ENCODE measurements at places on chromosomes 2 and 18.

DNA sequence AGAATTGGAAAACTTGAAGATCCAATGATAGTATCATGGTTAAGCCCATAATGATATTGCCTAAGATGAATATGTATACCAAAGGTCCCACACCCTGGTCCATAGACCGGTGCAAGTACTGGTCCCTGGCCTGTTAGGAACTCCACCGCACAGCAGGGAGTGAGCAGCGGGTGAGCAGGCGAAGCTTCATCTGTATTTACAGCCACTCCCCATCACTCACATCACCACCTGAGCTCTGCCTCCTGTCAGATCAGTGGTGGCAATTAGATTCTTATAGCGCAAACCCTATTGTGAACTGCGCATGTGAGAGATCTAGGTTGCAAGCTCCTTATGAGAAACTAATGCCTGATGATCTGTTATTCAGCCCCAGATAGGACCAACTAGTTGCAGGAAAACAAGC, 402.4 kb downstream of the EPHA4 start:
- no peak for DNase-seq

- no peak for DNase-seq
Measured at GRCh38 chr2:204023088-204023487, 86.5 kb downstream of the ICOS start.

GRCh38 chr18:56175330-56176001, 462.9 kb downstream of the TXNL1 start:
- DNase-seq, result no peak

GRCh38 chr2:69143748-69144360, 130.9 kb downstream of the ANTXR1 start:
- DNase-seq, result no peak

GRCh38 chr2:161111531-161111930, 48.7 kb upstream of the TANK start:
- no peak for DNase-seq

GRCh38 chr2:121608367-121608766, 40.9 kb downstream of the CLASP1 start:
- DNase-seq, result no peak

- no peak for DNase-seq
Measured at GRCh38 chr18:384897-385296, 115.6 kb downstream of the COLEC12 start.

DNA sequence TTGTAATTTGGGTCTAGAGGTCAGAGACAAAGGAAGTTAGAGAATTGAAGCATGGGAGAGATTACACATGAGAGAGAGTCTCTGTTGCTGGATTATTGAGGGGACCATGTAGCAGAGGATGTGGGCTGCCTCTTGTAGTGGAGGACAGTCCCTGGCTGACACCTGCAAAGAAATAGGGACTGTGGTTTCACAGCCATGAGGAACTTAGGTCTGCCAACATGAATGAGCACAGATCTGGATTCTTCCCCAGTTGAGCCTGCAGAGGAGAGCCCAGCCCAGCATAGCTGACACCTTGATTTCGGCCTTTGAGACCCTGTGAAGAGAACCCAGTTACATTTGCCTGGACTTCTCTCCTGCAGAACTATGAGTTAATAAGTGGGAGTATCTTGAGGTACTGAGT, 179.5 kb upstream of the TWIST2 start:
- DNase-seq, result no peak

DNA sequence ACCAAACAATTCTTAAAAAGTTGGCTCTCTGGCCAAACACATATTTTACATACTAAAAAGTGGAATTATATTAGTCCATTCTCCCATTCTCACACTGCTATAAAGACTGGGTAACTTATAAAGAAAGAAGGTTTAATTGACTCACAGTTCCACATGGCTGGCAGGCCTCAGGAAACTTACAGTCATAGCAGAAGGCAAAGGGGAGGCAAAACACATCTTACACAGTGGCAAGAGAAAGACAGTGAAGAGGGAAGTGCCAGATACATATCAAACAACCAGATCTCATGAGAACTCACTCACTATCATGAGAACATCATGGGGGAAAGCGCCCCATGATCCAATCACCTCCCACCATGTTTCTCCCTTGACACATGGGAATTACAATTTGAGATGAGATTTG, 42.6 kb downstream of the EDAR start:
- no peak for DNase-seq

GRCh38 chr2:139367416-139367815, 587.2 kb upstream of the NXPH2 start:
- DNase-seq, result no peak

GRCh38 chr2:103165836-103166235, 404.0 kb downstream of the TMEM182 start:
- DNase-seq, result no peak

DNA sequence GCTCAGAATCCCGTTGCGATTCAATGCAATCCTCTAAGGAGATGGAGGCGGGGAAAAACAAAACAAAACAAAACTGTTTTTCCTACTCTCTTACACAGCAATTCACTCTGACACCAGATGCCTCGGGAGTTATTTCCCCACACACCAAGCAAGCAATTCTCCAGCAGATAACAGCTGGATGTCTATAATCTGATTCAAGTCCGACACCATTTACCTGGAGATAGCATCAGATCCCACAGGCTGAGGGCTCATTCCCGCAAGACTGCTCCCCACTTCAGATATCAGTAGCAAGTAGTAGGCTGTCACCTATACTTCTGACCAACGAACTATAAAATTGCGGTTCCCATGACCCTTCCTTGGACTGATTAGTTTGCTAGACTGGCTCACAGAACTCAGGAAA, 58.7 kb downstream of the DTNB start:
- no peak for DNase-seq

DNA sequence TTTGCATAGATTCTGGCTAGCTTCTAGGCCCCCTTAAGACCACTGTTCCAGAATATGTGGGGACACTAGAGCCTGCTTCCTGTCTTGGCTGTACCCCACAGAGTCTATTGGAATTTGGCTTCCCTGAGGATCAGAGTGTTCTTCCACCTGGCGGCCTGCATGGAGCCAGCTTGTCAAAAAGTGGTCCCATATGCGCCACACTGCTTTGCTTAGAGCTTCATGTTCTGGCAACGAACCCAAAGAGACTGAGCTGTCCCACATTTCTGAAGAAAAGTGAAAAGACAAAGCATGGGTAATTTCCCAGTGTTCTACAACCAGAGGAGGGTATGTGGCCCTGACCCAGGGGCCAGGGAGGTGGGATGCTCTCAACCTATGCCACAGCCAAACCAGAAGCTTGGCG, 52.7 kb upstream of the FZD7 start:
- DNase-seq, result no peak

DNA sequence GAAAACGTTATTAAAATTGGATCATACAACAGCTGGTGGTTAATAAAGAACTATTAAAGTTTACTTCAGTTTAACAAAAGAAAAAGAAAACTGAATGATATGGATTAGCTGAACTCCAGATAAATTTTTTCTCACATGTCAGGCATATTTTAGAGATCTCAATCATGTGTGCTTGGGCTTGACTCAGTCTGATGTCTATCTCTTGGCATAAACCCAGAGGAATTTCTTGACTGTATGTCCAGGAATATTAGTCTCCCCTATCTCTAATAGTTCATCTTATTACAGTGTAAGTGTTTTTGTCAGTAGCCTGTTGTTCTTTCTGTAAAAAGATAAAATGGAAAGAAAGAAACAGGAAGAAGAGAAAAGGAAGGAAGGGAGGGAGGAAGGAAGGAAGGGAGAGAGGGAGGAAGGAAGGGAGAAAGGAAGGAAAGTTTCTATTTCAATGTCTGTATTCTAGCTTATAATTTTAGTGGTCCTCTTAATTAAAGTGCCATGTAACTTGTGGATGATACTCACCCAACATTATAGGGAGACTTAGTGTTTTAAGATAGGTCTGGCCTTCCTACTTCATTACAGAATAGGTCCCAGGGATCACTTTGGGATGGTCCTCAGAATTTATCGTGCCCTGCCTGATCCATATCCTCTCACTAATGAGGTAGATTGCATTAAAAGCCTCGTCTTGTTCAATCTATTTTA, 99.7 kb upstream of the UGP2 start:
- no peak for DNase-seq

DNA sequence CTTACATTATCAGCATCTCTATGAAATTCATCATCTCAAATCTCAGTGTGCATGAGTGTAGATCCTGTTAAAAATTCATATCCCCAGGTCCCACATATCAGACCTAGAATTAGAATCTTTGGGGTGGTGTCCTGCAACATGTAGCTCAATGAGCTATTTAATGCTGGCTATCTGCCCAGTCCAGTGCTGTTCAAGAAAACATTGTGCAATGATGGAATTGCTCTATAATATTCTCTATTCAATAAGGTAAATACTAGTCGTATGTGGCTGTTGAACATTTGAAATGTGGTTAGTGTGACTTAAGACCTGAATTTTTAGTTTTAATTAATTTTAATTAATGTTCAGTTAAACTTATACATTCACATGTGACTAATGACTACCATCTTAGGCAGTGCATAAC, 127.4 kb downstream of the NOL4 start:
- no peak for DNase-seq

GRCh38 chr2:101887328-101887727, 104.4 kb upstream of the IL1R2 start:
- DNase-seq, result no peak

GRCh38 chr18:22191346-22191695, 21.9 kb downstream of the GATA6 start:
- DNase-seq, result no peak

DNA sequence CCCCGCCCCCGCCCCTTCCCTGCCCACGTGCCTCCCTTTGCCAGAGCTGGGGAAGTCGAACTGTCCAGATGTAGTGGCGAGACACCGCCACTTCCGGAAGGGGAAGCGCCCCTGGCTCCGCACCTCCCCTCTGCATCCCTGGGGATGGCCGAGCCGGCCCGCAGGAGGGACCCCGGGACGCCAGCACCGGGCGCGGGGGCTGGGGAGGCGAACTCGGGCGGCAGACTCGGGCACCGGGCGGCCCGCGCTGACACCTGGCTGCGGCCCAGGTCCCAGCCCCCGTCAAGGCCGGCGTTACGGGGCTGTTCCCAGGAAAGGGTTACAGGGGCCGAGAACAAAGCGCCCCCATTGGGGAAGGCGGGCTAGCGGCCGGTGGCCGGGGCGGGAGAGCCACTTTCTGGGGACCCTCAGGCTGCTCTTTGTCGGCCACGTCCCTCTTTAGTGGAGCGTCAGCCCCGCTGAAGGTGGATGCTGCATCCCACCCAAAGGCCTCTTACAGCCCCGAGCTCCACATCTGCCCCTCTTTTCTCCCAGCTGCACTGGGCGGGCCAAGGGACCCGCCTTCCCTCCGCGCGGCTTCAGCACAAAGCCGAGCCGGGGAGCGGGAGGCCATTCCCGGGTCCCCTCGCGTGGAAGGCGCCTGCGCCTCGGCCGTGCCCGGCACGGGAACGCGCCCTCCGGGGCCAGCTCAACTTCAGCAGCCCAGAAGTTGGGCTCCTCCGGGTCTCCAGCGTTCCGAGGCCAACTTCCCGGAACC, 1.3 kb downstream of the SDC1 start:
- no peak for DNase-seq

GRCh38 chr2:143515318-143515717, 386.1 kb downstream of the ARHGAP15 start:
- no peak for DNase-seq

GRCh38 chr2:52386433-52387030, 1354.6 kb upstream of the NRXN1 start:
- DNase-seq, result no peak

GRCh38 chr18:10249270-10249669, 205.2 kb upstream of the APCDD1 start:
- DNase-seq, result no peak

DNA sequence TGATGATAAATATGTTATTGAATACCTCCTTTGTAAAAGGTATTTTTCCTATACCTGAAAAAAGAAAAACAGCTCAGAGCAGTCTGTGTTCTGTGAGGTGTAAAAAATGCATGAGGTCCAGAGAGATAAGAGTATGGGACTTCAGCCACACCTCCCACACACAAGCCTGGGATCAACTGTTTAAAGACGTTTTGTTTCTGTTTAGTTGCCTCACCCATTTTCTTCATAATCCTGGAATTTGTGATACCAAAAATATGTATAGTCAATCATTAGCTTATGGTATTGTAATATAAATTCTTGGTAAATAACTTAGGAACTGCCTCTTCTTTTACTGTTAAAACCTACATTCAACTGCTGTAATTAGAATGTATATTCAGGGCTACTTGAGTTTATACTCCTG, 1322.9 kb upstream of the TMEFF2 start:
- no peak for DNase-seq

GRCh38 chr2:239802185-239802649, 222.9 kb downstream of the NDUFA10 start:
- DNase-seq, result no peak

DNA sequence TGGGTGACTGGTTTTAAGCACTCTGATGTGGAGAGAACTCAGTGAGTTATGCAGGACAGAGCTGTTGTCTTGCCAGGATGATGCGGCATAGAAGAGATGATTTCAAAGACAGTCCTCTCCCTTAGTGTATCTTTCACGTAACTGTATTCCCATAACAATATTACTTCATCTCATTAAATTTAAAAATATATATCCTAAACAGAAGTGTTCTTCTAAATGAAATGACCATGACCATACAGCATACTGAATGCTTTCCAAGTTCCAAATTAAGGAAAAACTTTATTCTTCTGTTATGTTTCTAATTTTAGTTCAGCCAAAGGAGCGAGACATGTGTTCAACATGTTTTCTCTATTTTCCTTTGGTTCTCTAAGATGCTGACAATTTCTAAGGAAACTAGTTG, 600.1 kb upstream of the FSHR start:
- DNase-seq, result no peak
